ENCODE measurements at places on chromosomes 13 and 19.

DNA sequence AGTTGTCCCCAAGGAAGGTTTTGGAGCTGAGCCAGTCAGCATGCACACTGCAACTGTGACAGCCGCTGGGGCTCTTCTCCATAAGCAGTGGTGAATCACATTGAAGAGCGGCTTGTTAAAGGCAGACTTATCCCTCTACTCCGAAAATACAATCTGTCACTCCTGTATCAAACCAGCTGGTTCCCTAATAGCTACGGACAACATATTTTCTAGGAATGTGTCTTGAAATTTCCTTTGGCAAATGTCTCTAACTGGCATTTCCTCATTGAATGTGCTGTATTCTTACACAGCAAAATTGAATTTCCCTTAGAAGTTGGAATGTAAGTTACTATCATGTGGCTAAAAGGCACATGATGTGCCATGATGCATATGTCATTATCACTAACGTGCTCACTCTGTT lies 104.0 kb upstream of the GPR12 start:
- no peak for DNase-seq

GRCh38 chr19:5913739-5914357 lies at the start of gene CAPS:
CAPS (plus strand) TSS chr19:5914254; CDS start chr19:5914407, 153 bp downstream.
- DNase-seq, result no peak

- no peak for DNase-seq
Measured at GRCh38 chr19:17579661-17580244, 24.3 kb downstream of the COLGALT1 start.

- DNase-seq, result no peak
Measured at GRCh38 chr13:107842562-107843180, 372.7 kb downstream of the LIG4 start.

GRCh38 chr19:39502640-39503417 lies 4.1 kb downstream of the DLL3 start:
- DNase-seq, result peak; percentile 96

- no peak for DNase-seq
Measured at GRCh38 chr13:94248454-94249228, 230.8 kb downstream of the DCT start.

- no peak for DNase-seq
Measured at GRCh38 chr19:16233836-16234551, 36.3 kb downstream of the AP1M1 start.

- no peak for DNase-seq
Measured at GRCh38 chr13:63198071-63198470, 1782.4 kb upstream of the PCDH20 start.

DNA sequence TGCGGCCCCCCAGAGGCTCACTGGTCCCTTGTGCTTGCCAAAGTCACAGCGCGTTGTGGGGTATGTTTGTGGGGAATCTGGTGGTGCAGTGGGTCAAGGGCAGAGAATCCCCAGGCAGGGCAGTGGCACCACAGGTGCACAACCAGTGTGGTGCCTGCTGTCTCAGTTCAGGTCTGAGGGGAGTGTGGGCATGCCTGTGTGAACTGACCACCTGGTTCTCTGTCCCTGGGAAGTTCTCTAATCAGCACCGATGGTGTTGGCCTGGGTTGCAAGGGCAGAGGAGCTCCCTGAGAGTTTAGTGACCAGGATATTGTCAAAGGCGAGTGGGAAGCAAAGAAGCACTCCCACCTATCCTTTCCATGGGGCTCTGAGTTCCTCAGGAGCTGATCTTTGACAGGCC lies 37.7 kb downstream of the ACSBG2 start:
- DNase-seq, result no peak

GRCh38 chr13:111383591-111384440 lies 63.4 kb downstream of the TEX29 start:
- no peak for DNase-seq

GRCh38 chr13:59274958-59275727 lies 888.6 kb downstream of the DIAPH3 start:
- no peak for DNase-seq

- no peak for DNase-seq
Measured at GRCh38 chr13:41282129-41282571, 18.8 kb upstream of the MTRF1 start.

Data from HuH-7.5 (cell line).